Activated CD8-positive, alpha-beta T cell treated with anti-CD3 and anti-CD28 coated beads for 36 hours (primary cell): ENCODE measurements at places on chromosomes 7 and 10. TPM values are rescaled to one million over a fixed set of nuclear protein-coding genes. Genes with fewer than 3 reads are reported as not detected.

The OR13A1 gene
- not detected for total RNA-seq

The LZTS2 gene
- 15.5 TPM for total RNA-seq

The LRRC4 gene
- not detected for total RNA-seq

The BRAF gene
- 30.0 TPM for total RNA-seq

The CNPY1 gene
- not detected for total RNA-seq

The OR2A42 gene
- total RNA-seq, result not detected

The LIPK gene
- not detected for total RNA-seq

The NPTX2 gene
- not detected for total RNA-seq

The WEE2 gene
- not detected for total RNA-seq

- DNase-seq, result peak; percentile 30
- peaks cover 16% of the 10 kb centered on the region for H3K4me1 ChIP-seq
- peaks cover 41% of the 10 kb centered on the region for H3K36me3 ChIP-seq
- no peak overlapping the region for H3K4me3 ChIP-seq
- H3K27ac ChIP-seq, result peak overlapping the region; percentile 46
Measured at GRCh38 chr10:121845044-121845784, 82.6 kb downstream of the ATE1 start.

DNA sequence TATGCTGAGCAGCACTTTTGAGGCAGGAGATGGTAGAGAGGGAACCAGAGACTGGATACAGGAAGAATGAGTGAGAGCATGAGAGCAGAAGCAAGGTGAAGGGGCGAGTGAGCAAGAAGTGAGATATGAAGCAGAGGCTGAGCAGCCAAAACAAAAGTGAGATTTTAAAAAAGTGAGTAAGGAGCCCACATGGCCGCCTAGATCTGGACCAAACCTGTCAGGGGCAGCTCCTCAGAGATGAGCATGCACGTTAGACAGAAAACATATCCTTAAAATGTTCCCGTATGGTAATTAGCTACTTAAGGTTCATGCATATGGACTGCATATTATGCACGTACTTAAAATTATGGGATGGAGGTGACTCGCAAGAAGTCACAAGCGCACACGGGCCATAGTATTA lies 22.5 kb downstream of the TMEM176A start:
- no peak overlapping the region for H3K4me3 ChIP-seq
- no peaks in the 10 kb centered on the region for H3K36me3 ChIP-seq
- H3K4me1 ChIP-seq, result no peaks in the 10 kb centered on the region
- no peak for DNase-seq

- H3K4me3 ChIP-seq, result no peak overlapping the region
- peaks cover 56% of the 10 kb centered on the region for H3K36me3 ChIP-seq
- H3K27ac ChIP-seq, result peak overlapping the region; percentile 27
Measured at GRCh38 chr10:74120911-74121310, 29.7 kb downstream of the AP3M1 start.

- H3K36me3 ChIP-seq, result no peaks in the 10 kb centered on the region
- H3K4me1 ChIP-seq, result no peaks in the 10 kb centered on the region
- no peak overlapping the region for H3K27ac ChIP-seq
- no peak overlapping the region for H3K4me3 ChIP-seq
Measured at GRCh38 chr10:77027576-77027975, 610.0 kb downstream of the KCNMA1 start.

- no peak overlapping the region for H3K27ac ChIP-seq
- DNase-seq, result no peak
- no peaks in the 10 kb centered on the region for H3K4me1 ChIP-seq
- H3K36me3 ChIP-seq, result no peaks in the 10 kb centered on the region
Measured at GRCh38 chr10:29102233-29102632, 186.6 kb upstream of the LYZL1 start.

DNA sequence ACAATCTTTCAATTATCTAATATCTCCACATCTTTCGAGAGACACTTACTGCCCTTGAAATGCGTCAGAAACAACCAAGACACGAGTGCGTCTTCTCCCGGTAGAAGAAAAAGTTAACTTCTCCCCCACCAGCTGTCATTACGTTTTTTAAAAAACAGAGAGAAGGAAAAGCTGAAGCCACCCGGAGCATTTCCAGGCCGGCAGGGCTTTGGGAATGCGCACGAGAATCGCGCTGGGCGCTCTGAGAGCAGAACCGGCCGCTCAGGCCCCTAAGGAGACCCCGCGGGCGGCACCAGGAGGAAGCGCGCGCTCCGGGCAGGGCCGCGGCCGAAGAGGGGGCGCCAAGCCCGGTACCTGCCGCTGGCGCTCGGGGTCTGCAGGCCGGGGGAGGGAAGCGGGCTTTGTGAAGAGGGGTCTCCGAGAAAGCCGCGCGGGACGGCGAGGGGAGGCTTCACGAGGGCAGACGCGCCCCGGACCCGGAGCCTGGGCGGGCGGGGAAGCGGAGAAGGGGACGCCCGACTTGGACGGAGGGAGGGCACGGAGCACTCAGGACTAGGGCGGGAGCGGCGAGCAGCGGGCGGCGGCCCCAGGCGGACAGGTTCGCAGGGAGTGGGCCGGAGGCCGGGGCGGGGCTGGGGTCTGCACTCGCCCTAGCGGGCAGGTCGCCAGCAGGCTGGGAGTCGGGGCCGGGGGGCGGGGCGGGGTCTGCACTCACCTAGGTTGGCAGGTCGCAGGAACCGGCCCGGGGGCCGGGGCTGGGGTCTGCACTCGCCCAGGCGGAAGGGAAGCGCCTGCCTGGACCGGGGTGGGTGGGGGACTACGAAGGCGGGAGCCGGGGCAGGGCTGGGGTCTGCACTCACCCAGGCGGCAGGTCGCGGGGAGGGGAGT lies 932 bp downstream of the ESYT2 start:
- H3K27ac ChIP-seq, result peak overlapping the region; percentile 95
- no peaks in the 10 kb centered on the region for H3K27me3 ChIP-seq
- peak; percentile 27 for DNase-seq
- H3K4me3 ChIP-seq, result peak overlapping the region; percentile 89

GRCh38 chr10:110461530-110461929 lies 36.2 kb upstream of the DUSP5 start:
- no peaks in the 10 kb centered on the region for H3K36me3 ChIP-seq
- no peak overlapping the region for H3K4me3 ChIP-seq
- DNase-seq, result no peak
- peaks cover 30% of the 10 kb centered on the region for H3K4me1 ChIP-seq

DNA sequence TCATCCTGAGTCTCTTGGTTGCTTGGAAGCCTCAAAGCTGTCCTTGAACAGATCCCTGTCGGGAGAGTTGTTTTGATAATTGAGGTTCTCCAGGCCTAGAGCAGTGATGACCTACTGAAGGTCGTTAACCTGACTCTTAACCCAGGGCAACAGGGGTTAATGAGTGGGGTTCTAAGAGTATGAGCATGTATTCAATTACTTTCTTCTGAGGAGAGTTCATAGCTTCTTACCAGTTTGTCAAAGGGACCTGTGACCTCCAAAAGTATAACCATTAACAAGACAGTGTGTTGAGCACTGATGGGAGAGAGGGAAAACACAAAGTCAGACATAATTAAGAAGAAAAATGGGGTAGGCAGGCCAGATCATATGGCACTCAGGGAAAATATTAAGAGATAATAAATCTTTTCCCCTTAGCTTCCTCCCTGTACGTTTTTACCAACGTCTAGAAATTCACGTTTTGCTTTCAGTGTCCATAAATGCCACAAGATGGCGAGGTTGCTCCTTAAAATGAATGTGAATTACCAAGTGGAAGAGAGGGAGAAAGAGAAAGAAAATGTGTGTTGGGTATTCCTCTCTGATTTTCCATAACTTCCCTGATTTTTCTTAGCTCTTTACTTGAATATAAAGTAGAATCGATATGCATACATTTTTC lies 97.6 kb downstream of the SUGCT start:
- H3K36me3 ChIP-seq, result no peaks in the 10 kb centered on the region
- peak; percentile 37 for DNase-seq
- H3K4me1 ChIP-seq, result peaks cover 8% of the 10 kb centered on the region
- H3K27ac ChIP-seq, result no peak overlapping the region

DNA sequence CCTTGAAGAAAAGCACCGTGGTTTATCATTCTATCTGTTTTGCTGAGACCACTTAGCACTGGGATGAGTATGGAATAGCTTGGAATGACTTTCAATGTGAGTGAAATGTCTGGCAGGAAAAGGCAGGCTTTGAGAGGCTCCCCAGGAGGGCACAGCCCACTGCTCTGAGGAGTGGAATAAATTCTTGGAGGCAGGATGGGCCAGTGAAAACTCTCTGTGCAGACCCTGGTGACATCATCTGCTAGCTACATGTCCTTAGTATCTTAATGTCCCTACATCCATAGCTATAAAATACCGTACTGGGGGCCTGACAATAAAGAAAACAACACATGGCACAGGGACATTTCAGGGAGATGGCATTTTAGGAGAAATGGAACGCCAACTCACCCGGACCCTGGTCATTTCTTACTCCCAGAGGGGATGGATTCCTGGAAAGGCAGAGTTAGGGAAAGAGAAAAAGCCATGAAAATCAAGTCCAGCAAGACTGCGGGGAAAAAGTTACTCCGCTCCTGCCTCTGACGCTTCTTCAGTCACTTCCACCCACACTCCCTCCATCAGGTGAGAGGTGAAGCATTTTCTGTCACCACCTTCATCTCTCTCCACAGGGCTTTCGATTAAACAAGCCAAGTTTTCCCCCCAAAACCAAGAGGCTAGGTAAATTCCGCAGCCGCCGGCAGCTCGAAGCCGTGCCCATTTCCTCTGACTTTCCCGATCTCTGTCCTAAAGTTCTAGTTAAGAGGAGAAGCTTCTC lies 991 bp downstream of the ZNF239 start:
- H3K27me3 ChIP-seq, result no peaks in the 10 kb centered on the region
- peaks cover 42% of the 10 kb centered on the region for H3K36me3 ChIP-seq
- H3K4me1 ChIP-seq, result peaks cover 52% of the 10 kb centered on the region

DNA sequence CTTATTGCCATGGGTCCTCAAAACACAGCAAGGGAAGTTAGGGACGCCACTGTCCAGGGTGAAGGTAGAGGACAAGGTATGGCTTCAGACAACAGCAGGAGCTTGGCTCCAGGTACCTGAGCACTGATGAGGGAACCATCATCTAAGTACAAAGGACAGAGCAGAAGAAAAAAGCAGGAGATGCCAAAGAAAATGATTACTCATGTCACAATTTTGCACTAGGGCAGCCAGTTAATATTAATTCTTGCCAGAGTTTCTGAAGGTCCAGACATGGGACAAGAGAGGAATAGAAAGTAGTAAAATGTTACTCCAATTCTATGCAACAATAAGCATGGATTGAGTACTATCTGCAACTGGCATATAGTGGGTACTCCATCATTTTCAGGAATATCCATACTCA lies 14.1 kb downstream of the PTN start:
- H3K36me3 ChIP-seq, result no peaks in the 10 kb centered on the region
- no peak overlapping the region for H3K27ac ChIP-seq
- H3K4me3 ChIP-seq, result no peak overlapping the region
- no peaks in the 10 kb centered on the region for H3K4me1 ChIP-seq
- no peak for DNase-seq

DNA sequence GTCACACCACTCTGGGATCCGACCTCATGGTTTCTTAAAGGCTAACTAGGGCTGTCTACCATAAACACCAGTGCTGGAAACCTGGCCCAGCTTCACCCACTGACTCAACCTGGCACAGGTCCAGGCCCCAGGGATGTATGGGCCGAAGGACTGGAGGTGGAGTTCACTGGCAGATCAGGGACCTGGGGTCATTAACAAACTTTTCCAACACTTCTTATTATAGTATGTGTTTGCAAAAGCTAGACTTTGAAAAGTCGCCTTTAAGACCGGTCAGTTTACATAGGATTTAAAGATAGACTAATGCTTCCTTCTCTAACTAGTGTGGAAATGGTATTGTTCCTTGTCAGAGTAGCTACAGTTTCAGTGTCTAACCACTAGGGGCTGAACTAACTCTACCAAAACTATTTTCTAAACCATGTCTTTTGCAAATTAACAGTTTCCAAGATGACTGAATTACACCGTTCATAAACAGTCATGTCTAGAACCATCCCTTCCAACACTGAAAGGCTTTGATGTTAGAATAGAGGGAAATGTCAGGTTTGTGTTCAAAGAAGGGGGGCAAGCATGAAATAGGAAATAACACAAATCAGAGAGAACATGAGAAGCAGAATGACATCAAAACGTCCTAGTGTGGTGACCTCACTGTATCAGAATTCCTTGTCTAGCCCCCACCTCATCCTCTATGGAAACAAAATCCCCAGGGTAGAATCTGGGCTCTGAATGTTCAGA lies 29.7 kb downstream of the STN1 start:
- peaks cover 16% of the 10 kb centered on the region for H3K36me3 ChIP-seq
- peaks cover 27% of the 10 kb centered on the region for H3K4me1 ChIP-seq
- peak overlapping the region; percentile 65 for H3K27ac ChIP-seq
- DNase-seq, result peak; percentile 33

- H3K4me3 ChIP-seq, result peak overlapping the region; percentile 88
- H3K27ac ChIP-seq, result peak overlapping the region; percentile 92
- H3K27me3 ChIP-seq, result no peaks in the 10 kb centered on the region
- H3K4me1 ChIP-seq, result peaks cover 51% of the 10 kb centered on the region
Measured at GRCh38 chr10:63522995-63523394, 1.8 kb downstream of the REEP3 start.

- no peak overlapping the region for H3K27ac ChIP-seq
- H3K4me3 ChIP-seq, result no peak overlapping the region
- no peaks in the 10 kb centered on the region for H3K27me3 ChIP-seq
- DNase-seq, result no peak
- peaks cover 44% of the 10 kb centered on the region for H3K36me3 ChIP-seq
- H3K4me1 ChIP-seq, result peaks cover 64% of the 10 kb centered on the region
Measured at GRCh38 chr7:16652240-16652583, 6.2 kb downstream of the BZW2 start.

GRCh38 chr7:128917122-128917521 lies 6.6 kb upstream of the KCP start:
- H3K27ac ChIP-seq, result no peak overlapping the region
- H3K36me3 ChIP-seq, result no peaks in the 10 kb centered on the region
- H3K4me1 ChIP-seq, result peaks cover 6% of the 10 kb centered on the region

DNA sequence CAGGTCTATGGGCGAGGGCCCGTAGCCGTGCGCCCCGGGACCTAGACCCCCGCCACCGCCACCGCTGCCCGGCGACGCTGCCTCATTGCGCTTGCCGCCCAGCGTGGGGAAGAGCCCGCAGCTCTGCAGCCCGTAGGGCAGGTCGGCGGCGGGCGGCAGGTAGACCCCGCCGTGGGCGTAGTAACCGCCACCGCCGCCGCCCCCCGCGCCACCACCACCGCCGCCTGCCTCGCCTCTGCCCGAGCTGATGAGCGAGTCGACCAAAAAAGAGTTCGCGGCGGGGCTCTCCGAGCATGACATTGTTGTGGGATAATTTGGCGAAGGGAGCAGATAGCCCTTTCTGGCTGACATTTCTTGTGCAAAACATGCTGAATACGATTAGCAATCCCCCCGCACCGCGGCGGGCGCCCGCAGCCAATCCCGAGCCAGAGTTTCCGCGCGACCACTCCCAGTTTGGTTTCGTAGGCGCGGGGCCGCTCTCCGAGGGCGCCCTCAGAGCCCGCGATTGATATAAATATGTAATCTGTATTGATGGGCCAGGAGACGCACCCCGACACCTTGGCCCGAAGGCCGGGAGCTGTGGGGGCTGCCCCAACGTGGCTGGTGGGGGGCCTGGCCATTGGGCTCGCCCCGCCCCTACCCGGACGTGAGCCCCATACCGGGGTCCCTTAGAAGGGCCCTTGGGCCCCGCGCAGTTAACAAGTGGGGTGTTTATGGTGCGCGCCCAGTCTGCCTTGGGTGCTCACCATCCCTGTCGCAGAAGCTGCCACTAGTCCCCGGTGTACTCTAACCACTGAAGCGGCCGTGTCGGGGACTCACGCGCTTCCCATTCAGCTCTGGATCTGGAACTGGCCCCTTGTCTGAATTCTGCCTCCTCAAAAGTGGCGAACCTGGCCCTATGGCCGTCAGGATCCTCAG lies at the start of gene HOXA10:
TSS of gene HOXA10 (minus strand) at position 365 of the 918 bp plus-strand sequence. CDS start at position 351, 14 bp downstream.
- H3K27me3 ChIP-seq, result peaks cover 70% of the 10 kb centered on the region
- peaks cover 15% of the 10 kb centered on the region for H3K4me1 ChIP-seq
- no peak for DNase-seq
